ENCODE measurements at places on chromosomes 1 and 21. TPM values are rescaled to one million over a fixed set of nuclear protein-coding genes. Genes with fewer than 3 reads are reported as not detected.
A peak's percentile ranks its signal among the peaks of the same experiment; 100 is the strongest.

FAM163A gene
- total RNA-seq = not detected

DNA sequence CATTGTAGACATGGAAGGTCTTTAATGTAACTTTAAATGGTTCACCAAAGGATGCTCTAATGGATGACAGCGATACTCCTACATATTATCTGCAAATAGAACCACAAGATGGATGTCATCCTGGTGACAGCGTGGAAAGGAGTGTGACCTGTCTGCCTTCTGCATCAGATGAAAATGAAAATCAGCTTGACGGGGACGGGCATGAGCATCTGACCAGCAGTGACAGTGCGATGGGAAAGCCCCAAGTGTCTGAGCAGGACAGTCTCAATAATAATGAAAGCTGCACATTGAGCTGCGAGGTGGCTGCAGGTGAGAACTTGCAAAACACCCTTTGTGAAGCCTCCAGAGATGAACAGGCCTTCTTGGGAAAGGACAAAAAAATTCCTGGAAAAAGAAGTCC lies 25.2 kb downstream of the CNST start:
- DNase-seq = no peak

GRCh38 chr21:18722193-18722592 lies 318.6 kb upstream of the TMPRSS15 start:
- no peak for DNase-seq

GRCh38 chr1:78092643-78093042 lies 46.9 kb downstream of the GIPC2 start:
- peak; percentile 40 for DNase-seq

PCBP3 gene
- total RNA-seq = 3.1 TPM

BCL2L15 gene
- 0.54 TPM for total RNA-seq

DNA sequence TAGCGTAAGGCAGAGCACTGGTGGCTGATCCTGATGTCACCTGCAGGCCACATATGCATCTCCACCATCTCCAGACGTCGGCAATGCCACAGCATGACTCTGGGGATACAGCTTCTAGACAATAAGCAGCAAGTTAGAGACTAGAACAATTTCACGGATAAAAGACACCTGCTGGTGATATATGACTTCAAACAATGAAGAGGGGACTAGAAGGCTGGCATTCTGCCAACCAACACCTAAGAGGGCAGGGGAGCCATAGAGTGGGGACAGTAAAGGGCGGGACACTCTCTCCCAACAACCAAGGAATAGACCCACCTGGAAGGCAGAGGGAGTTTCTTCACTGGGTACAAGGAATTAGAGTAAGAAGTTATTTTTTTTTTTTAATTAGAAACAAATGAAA lies 126.7 kb downstream of the SIM2 start:
- no peak for DNase-seq

DNA sequence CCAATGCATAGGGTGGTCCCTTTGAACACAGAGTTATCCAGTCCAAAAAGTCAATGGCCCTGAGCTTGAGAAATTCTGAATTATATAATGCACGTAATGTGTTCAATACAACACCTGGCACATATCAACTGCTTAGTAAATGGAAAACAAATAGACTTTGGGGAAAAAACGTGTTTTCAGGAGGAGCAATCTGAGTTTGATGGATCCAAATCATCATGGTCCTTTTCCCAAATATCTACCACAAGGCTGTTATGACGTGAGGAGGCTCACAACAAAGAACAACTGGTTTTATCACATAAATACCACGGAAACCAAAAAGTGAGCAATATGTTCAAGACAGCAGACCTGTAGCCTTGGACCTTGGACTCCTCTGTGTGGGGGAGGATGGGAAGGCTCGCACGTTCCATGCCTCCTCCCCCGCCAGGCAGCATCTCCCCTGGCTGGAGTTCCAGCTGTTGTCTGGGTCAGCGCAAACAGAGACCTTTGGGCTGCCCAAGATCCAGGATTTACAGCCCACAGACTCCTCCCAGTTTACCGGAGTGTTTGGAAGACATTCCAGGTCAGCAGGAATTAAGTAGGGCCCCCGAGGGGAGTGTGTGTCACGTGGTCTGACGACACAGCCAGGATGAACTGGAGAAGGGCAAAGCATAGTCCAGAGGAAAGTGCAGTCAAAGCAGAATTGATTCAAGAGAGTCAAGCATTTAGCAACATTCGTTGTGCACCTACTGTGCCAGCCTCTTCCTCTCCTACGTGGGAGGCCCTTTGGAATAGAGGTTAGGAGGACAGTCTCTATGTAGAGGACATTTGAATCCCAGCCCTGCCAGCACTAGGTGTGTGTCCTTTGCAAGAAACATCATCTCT lies 32.2 kb upstream of the MED18 start:
- no peak for DNase-seq

RNU1-3 gene
- total RNA-seq = 1,685 TPM

DNA sequence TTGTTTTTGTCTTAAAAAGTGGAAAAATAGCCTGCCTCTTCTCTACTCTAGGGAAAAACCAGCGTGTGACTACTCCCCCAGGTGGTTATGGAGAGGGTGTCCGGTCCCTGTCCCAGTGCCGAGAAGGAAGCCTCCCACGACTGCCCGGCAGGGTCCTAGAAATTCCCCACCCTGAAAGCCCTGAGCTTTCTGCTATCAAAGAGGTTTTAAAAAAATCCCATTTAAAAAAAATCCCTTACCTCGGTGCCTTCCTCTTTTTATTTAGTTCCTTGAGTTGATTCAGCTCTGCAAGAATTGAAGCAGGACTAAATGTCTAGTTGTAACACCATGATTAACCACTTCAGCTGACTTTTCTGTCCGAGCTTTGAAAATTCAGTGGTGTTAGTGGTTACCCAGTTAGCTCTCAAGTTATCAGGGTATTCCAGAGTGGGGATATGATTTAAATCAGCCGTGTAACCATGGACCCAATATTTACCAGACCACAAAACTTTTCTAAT lies 35.0 kb upstream of the TDRD10 start:
- DNase-seq = no peak

CDCP2 gene
- total RNA-seq = 0.22 TPM

GRCh38 chr1:8396786-8397406 lies 79.0 kb downstream of the SLC45A1 start:
- no peak for DNase-seq

LYPD8 gene
- not detected for total RNA-seq

- DNase-seq = no peak
Measured at GRCh38 chr1:203283597-203283996, 21.7 kb upstream of the BTG2 start.

DNA sequence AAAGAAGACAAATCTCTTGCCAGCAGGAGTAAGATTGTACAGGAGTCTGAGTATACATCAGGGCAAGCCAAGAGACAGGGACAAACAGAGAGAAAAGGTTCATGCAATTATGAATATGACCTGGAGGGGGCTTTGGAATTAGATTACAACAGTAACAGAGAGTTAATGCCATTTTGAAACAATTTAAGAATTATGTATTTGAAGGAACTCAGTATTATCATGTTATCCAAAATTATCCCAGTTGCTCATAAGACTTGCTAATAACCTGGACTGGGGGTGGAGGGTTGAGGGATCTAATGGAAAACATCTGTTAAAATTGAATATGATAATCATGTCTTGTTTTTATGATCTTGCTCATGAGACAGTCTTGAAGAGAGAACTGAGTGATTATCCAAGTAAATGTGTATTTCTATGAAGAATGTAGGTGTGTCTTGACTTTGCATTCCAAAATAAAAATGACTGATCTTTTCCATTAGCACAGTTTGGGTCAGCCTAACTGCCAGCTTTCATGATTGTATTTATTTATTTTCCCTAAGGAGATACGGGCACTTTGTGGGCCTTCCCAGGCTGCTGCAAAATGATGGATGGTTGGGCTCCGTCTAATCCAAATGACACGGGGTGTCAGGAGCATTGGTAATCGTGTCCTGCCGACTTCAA lies 117.7 kb downstream of the ERG start:
- DNase-seq = no peak

DNA sequence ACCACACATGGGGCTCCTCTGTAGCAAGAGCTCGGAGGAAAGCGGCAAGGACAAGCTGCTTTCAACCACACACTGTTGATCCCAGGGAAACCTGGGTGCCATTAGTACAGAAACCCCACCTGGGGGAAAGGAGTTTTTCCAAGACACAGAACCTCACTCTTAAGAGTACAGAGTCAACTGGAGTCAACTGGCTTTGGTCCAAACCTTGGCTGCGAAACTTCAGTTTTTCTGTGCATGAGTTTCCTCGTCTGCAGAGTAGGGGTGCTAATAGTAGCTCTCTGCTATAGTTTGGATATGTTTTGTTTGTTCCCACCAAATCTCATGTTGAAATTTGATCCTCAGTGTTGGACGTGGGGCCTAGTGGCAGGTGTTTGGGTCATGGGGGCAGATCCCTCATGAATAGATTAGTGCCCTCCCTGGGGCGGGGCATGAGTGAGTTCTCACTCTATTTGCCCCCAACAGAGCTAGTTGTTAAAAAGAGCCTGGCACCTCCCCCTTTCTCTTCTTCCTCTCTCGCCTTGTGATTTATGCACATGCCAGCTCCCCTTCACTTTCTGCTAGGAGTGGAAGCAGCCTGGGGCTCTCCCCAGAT lies 161.1 kb downstream of the PIGK start:
- DNase-seq = no peak

- no peak for DNase-seq
Measured at GRCh38 chr1:25006770-25007169, 76.7 kb upstream of the RUNX3 start.
